ENCODE measurements at places on chromosomes 7 and 10.
A peak's percentile ranks its signal among the peaks of the same experiment; 100 is the strongest.

DNA sequence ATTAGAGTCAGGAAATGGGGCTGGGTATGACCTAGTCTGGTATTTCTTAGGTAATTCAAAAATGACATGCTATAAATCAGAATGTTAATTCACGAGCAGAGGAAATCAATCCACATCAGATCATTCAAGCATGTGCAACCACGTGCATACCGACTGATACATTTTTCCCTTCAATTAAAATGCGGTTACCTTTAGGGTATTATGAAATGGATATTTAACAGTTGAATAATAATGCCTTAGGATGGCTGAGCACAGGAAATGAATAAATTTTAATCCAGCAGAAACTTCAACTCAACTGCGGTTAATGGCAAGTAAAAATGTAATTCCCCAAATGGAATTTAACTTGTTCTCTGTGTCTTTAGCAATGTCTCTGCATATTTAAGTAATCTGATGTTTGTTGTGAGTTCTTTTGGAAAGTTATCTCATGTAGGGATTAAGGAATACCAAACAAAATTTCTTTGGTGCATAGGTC lies 9.2 kb downstream of the CPA2 start:
- DNase-seq: no peak

- DNase-seq: peak; percentile 57
Measured at GRCh38 chr7:82740246-82740848, 296.8 kb upstream of the CACNA2D1 start.

- peak; percentile 91 for DNase-seq
Measured at GRCh38 chr10:70729763-70730357, 55.3 kb downstream of the TBATA start.

DNA sequence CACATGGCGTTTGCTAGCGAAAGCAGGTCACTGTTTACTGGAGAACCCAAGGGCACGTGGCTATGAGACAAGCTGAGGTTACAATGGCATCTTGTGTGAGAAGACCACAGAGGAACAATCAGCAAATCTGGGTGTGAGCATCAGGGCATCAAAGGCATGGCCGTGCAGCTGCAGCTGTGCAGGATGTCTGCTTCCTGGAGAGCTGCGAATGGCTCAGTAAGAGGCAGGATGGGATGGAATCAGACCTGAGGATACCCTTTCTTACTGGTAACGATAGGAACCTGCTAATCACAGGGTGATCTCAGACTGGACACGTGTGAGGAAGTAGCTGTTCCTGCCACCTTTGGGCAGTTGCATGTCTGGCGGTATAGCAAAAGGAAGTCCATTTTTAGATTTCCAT lies 119.5 kb downstream of the RNF216 start:
- no peak for DNase-seq

DNA sequence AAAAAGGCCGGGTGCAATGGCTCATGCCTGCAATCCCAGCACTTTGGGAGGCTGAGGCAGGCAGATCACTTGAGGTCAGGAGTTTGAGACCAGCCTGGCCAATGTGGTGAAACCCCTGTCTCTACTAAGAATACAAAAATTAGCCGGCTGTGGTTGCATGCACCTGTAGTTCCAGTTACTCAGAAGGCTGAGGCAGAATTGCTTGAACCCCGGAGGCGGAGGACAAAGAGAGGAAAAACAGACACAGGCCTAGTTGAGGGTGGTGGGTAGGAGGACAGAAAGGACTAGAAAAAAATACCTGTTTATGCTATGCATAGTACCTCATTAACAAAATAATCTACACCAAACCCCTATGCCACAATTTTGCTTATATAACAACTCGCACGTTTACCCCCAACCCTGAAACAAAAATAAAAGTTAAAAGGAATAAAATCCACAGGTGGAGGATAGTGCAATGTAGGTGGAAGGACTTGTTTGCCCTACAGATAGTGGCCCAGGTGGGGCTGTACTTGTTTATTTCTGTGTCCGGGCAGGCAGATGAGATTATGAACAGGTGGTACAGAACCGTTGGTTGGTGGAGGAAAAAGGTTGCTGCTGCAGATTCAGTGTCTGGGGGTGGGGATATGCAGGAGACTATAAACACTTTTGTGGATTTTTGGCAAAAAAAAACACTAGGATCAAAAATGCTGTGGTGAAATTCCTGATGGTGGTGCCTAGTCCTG lies 5.1 kb downstream of the ZNF680 start:
- DNase-seq: no peak

DNA sequence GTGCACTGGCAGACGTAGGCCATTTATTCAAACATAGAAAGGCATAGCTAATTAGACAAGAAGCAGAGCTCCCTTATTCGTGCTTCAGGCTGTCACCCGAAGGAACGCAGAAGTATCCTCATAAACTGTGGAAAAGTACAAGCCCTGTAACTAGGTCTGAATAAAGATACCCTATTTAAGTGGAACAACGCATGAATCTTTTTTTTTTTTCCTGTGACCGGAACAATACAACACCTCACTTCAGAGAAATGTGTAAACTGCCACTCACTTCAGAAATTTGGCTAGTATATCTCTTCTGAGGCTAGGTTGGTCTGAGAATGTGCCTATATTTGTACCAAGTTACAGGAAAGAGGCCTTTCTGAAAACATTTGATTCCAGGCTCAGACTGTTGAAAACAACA lies 8.0 kb upstream of the CSTF2T start:
- no peak for DNase-seq

GRCh38 chr10:102880256-102880655 lies 11.0 kb downstream of the AS3MT start:
- no peak for DNase-seq

DNA sequence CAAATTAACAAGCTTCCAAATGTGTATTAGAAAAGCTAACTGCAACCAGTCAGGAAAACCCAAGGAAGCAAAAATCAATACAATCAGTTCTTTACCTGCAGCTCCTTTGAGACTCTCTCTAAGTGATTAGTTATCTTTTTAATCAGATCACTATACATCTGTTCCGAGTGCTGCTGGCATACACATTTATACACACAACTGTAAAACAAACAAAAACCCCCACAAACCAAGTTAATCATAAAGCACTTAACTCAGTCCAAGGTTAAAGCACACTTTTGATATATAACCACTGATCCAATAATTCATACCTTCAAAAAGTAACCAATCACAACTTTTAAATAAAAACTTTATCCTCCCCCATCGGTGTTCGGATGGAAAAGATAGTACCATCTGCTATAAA lies 25.6 kb downstream of the CACUL1 start:
- no peak for DNase-seq

DNA sequence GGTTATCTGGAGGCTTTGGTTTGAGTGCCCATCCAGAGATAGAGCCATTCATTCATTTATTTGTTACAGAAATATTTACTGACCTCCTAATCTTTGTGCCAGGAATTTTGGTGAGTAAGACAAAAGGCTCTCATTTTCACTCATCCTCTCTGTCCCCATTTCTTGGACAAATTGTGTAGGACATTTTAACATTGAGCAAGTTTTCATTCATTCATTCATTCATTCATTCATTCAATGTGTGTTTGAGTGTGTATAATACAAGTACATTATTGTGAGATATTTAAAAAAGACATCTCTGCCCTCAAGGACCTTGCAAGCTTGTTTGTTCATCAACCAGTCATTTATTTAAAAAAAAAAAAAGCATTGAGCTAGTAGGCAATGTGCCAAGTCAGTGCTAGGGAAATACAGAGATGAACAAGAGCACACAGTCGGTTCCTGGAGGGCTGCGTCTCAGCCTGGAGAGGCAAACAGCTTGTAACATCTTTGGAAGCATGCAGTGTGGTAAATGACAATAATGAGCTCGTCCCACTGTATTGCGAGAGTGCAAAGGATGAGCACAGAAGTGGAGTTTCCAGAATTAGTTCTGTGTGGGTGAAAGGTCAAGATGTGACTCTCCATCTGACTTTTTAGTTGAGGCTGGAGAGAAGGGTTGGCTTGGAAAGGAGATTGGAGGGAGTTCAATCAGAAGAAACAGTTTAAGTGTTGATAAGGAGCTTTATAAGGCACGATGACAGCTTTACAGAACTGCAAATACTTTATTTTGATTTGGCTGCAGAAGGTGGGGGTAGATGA lies 50.5 kb upstream of the HBP1 start:
- peak; percentile 68 for DNase-seq

- no peak for DNase-seq
Measured at GRCh38 chr10:48606530-48607355, 1.9 kb upstream of the ARHGAP22 start.

- DNase-seq: no peak
Measured at GRCh38 chr7:7585241-7585928, 18.7 kb downstream of the MIOS start.

DNA sequence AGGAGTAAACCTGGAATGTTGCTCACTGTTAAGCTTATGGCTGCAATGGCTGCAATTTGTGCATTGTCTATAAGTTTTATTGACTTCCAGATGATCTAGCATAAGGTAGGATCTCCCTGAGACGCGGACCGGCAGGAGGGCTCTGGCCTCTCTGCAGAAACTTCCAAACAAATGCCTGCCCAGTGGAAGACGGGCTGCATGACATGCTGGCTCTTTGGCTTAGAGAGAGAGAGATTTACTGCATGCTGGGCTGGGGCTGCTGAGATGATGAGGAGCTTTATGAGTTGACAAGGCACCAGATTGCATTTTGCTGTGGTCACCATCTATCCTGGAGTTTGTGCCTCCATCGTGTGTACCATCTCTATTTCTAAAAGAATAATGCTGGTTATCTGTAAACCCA lies 193.2 kb downstream of the GALNT17 start:
- no peak for DNase-seq

GRCh38 chr7:12722636-12723605 lies 35.5 kb downstream of the ARL4A start:
- no peak for DNase-seq

DNA sequence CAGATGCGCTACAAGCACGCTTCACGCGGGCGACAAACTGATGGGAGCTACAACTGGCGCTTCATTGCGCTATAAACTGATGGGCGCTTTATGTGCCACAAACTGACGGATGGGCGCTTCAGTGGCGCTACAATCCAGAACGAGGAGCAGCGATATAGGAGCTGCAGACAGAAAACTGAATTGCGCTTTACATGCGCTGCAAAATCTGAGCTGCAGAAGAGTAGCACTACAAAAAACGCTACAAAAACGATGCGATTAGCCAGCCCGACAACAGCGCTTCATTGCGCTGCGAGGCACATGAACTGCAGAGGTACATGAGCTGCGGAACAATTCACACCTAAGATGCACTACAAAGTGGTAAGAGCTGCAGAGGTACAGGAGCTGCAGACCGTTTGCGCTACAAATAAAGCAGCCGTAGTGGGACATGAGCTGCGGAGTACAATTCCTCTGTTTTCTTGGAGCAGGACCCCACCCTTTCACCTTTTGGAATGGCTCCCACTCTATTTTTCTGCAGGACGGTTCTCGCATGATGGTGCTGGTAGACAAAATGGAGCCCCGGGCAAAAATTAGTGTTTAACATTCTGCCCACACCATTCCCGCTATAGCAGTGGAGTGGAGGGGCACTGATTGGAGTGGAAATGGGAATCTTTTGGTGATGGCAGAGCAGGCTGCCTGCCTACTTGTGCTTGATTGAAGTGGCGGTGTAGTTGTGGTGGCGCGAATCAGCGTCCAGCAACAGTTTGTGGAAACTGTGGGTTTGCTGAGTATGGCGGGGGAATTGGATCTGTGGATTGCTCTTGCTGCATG lies 1.2 kb upstream of the SGCE start:
- DNase-seq: peak; percentile 36

GRCh38 chr10:46255801-46256747 lies 30.7 kb upstream of the ANTXRL start:
- DNase-seq: no peak

GRCh38 chr7:39042670-39043069 lies 65.0 kb downstream of the POU6F2 start:
- peak; percentile 38 for DNase-seq

GRCh38 chr7:94182066-94182465 lies 177.9 kb upstream of the BET1 start:
- DNase-seq: no peak

DNA sequence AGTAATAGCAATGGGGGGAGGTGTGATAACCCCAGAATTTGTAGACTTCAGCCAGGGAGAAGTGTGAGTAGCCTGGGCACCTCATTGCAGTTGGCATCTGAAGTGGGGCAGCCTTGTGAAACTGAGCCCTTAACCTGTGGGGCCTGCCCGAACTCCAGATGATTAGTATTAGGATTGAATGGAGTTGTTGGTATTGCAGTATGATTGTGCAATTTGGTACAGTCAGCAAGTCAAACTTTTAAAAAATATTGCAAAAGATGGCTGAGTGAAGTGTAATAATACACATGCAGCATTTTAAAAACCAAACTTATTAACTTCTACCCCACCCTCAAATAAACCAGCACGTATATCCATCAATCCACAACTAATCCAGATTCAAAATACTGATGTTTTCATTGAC lies 9.3 kb downstream of the RBM33 start:
- no peak for DNase-seq

DNA sequence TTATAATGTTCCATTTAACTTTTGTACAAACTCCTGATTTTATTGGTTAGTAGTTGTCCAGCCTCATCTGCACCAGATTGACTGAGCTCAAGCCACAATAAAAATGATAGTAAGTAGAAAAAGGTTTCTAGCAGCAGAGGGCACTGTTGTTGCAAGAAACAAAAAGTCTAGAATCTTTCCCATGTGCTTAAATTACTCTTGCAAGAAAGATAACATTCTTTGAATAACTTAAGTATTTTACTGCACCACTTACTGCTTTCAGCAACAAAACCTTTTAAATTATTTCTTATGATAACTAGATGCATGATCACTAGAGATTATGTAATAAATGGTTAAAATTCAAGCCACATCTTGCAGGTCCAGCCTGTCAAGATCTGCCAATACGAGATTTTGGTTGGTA lies 27.0 kb downstream of the LMOD2 start:
- peak; percentile 26 for DNase-seq

DNA sequence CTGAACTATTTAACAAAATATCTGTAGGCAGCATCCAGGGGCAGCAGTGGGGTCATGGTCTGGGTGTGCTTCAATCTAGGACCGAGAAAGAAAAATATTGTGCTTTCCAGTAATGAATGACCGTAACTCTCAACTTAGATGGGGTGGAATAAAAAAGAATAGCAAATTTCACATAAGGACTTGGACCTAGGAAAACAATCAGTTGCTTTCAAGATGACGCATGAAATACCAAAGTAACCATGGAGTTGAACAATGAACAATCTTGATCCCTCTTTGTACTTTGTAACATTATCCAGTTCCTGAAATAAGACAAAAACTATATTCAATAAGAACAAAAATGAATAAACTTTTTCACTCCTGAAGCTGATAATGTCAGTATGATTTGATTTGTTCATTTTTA lies 167.1 kb downstream of the C7orf25 start:
- no peak for DNase-seq
